DMS79 treated with DMSO at 0.1 percent for 48 hours (cell line): ENCODE measurements at places on chromosomes 12 and 14.

- DNase-seq: no peak
Measured at GRCh38 chr12:110921262-110921661, 883 bp upstream of the MYL2 start.

DNA sequence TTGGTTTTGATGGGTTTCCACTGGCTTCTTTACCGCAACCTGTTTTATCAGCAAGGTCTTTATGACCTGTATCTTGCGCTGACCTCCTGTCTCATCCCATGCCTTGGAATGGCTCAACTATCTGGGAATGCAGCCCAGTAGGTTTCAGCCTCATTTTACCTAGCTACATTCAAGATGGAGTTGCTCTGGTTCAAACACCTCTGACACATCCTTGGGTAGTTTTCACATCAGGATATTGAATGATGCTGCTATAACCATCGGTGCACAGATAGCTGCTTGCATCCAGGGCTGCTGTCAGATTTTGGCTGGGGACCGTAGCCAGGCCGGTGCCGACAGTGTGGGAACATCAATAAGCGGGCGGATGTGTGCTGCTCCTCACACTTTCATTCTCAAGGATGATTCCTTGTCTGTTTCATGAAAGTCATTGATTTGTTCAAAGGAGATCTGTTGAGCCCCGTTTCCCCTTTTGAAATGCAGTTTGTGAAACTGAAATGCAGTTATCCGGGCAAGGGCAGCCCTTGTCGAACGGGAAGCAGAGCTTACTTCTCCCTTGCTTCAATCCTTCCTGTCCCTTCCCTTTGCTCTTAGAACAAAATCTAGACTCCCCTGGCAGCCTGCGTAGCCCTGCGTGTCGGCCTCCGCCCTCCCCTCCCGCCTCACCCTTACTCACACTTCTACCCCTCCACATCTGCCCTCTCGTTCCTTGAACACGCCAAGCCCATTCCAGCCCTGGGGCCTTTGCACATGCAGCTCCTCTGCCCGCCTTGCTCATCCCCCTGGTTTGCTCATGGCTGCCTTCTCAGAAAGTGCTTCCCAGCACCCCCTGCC is 49.2 kb upstream of the NCOR2 start:
- DNase-seq: no peak

DNA sequence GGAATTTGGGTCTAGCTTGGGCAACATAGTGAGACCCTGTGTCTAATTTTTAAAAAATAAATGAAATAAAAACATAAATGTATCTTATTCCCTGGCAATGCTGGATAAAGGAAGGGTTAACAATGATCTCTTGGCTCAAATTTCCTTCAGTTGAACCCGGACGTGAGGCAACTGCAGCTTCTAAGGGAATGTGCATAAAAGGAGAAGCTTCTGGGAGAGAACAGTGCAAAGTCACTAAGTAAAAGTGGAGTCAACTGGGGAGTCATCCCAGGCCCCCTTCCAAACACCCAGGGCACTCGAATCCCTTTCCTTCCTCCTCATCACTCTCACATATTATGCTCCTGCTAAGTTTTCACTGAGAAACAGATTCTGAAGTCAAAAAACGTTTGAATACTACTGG is 147.3 kb downstream of the PPM1H start:
- no peak for DNase-seq

- no peak for DNase-seq
Measured at GRCh38 chr14:77964586-77964985, 164.7 kb downstream of the ADCK1 start.

- no peak for DNase-seq
Measured at GRCh38 chr12:73902260-73902659, 635.4 kb upstream of the ATXN7L3B start.

DNA sequence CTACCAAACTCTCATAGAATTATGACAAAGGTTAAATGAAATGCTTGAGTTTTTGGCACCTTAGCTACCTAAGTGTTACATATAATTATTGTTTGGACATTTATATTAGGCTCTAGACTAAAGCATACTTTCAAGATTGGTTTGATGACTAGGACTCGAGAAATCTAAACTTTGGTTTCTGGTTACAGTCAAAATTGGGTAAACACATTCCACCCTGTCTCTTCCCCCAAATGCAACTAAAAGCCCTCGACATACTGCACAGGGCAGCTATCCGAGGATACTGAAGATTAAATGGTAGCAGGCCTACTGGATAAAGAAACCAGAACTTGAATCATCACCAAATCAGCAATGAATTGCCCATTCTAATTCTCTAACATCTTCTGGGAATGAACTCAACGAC is 369.1 kb downstream of the PRKD1 start:
- no peak for DNase-seq

DNA sequence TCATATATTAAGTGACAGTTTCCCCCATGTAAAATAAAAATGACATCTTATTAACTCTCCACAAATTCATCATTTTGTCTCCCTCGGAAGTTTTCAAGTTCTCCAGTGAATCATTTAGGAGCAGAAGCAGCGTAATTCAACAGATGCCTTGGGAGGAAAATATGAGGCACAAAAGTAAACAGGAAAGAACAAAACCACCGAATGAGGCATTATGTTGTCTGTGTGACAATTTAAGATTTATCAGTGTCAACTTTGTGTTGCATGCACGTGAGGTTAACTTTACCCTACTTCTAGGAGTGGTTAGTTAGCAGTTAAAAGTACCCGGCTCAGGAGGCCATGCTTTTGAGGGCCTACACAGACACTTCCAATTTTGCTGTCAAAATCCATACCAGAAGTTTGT is 258.6 kb downstream of the IPO8 start:
- DNase-seq: no peak

- DNase-seq: peak; percentile 26
Measured at GRCh38 chr12:102061096-102061559, 663 bp downstream of the WASHC3 start.

GRCh38 chr12:91785655-91786498 is 359.8 kb downstream of the BTG1 start:
- no peak for DNase-seq

DNA sequence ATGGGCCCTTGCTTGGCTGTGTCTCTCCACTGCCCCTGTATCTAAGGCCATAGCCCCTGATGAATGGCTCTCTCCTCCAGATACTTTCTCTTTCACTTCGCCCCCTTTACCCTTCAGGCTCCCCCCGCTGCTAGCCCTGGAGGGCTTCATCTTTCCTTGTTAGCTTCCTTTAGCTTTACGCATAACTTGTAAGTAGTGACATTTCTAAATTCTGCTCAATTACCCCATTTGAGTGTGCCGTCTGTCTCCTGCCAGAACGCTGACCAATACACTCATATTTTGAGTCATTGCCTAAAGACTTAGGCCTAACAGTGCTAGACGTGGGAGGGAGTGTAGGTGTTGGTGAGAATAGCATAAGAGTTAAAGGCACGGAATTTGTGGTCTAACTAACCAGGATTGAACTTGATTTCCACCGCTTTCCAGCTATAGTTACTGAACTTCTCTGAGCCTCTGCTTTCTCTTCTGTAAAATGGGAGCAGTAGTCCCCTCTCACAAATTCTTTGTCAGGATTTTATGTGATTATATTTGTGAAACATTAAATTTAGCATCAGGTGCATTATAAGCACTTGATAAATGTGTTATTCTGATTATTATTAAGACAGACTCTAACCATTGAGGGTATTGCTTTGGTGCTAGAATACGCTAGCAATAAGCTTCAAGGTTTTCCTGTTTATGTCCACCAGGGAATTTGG is 129.3 kb downstream of the ZFP36L1 start:
- DNase-seq: no peak
